NCI-H345 (cell line): ENCODE measurements at places on chromosomes 16 and 17.

GRCh38 chr17:2681650-2682049 lies 29.9 kb downstream of the CLUH start:
- DNase-seq, result no peak

GRCh38 chr16:56116577-56116964 lies 74.7 kb upstream of the GNAO1 start:
- DNase-seq, result no peak

DNA sequence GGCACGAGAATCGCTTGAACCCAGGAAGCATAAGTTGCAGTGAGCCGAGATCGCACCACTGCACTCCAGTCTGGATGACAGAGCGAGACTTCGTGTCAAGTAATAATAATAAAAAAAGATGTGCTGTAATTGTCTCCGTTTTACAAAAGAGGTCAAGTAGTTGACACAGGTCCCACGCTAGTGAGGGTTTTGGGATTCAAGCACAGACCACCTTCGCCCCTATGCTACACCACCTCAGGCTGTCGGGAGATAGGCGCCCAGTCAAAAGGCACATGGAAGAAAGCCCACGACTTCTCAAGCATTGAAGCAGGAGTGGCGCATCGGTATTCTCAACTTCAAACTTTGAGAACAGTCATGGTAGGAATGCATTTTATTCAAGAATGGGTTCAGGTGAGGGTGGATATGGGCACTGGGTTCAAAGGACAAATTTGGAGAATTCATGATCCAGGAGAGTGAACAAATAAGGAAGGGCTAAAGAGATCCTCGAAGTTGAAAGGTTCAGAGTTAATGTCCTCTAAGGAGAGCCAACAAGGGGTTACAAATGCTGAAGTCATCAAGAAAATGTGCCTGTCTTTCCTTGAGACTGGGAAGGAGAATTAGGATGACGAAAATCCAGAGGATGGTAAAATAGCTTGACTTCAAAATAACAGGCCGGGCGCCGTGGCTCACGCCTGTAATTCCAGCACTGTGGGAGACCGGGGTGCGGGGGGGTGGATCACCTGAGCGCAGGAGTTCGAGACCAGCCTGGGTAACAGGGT lies 1.4 kb upstream of the AMZ2 start:
- DNase-seq, result no peak

DNA sequence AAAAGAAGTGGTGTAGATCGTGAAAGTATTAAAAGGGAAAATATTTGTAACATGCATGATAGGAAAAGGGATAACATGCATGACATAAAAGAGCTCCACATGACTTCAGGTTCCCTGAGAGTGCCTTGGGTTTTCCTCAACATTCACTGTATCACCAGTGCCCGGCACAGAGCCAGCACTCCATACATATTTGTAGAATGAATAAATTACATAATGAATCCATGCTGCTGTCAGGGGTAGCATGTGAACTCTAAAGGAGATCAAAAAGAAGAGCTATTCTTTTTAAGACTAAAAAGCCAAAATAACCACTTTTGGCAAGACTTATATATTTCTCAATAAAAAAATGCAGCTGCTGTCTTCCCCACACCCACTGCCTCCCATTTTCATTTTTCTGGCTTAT lies 2.7 kb upstream of the ZNF594 start:
- DNase-seq, result no peak

DNA sequence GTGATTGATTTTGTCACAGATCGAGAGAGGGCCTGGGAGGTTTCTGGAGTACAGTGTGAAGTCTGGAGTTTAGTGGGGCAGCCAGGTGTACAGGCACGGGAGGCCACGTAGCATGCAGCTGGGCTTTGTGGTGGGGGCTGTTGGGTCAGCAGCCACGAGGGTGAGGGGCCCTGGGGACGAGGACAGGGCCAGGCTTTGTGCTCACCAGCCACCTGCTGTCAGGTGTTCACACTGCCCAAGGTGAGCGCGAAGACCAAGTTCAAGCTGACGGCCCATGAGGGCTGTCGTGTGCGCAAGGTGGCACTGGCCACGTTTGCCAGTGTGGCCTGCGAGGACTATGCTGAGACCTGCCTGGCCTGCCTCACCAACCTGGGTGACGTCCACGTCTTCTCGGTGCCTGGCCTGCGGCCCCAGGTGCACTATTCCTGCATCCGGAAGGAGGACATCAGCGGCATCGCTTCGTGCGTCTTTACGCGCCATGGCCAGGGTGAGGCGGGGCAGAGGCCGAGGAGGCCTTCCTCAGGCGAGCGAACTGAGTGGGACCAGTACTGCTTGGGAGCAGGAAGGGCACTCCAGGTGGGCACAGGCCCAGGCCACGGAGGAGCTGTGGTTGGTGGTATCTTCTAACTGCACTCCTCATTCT lies 15.9 kb downstream of the LLGL1 start:
- no peak for DNase-seq

GRCh38 chr17:43820759-43821158 lies 12.2 kb downstream of the MPP3 start:
- DNase-seq, result no peak

GRCh38 chr17:64196601-64197000 lies 66.5 kb downstream of the TEX2 start:
- DNase-seq, result no peak

DNA sequence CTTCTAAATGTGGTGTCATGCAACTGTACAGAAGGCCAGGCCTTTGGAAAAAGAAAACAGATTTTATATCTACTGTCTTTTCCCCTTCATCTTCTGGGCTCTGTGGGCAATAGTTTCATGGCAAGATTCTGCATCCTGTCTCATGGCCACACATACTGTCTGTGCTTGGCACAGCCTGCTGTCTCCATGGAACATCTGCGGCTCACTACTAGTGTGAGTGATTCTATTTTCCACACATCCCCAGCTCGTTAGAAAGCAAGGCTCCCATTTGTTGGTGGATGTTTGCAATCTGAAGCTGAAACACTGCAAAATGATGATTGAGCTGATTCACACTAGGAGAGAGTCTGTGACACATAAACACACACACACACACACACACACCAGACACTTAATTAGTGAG lies 32.4 kb downstream of the CACNG3 start:
- no peak for DNase-seq

DNA sequence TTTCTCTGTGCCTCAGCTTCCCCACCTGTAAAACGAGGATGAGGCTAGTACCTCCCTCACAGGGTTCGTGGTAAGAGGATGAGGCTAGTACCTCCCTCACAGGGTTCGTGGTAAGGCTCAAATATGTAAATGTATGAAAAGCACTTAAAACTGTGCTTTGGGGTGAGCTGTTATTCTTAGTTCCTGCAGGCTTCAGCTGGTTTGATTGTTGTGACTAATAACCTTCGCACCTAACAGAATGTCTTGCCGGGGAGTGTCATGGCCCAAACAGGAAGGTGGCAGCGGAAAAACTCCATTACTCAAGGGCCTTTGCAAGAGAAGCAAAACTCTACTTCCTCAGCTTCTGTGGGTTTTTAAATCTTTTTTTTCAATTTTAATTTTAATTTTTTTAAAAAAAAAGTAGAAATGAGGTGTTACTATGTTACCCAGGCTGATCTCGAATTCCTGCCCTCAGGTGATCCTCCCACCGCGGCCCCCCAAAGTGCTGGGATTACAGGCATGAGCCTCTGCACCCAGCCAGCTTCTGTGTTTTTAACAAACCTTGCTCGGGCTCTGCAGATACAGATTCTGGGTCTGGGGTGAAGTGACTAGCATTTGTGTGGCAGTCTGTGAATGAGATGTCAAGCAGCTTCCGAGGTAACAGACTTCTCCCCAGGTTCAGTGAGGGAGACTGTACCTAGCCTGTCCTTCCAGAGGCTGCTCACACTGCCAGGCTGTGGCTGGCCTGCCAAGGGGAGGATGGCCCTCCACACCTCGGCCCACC lies 103.0 kb downstream of the RAB11FIP4 start:
- DNase-seq, result no peak

DNA sequence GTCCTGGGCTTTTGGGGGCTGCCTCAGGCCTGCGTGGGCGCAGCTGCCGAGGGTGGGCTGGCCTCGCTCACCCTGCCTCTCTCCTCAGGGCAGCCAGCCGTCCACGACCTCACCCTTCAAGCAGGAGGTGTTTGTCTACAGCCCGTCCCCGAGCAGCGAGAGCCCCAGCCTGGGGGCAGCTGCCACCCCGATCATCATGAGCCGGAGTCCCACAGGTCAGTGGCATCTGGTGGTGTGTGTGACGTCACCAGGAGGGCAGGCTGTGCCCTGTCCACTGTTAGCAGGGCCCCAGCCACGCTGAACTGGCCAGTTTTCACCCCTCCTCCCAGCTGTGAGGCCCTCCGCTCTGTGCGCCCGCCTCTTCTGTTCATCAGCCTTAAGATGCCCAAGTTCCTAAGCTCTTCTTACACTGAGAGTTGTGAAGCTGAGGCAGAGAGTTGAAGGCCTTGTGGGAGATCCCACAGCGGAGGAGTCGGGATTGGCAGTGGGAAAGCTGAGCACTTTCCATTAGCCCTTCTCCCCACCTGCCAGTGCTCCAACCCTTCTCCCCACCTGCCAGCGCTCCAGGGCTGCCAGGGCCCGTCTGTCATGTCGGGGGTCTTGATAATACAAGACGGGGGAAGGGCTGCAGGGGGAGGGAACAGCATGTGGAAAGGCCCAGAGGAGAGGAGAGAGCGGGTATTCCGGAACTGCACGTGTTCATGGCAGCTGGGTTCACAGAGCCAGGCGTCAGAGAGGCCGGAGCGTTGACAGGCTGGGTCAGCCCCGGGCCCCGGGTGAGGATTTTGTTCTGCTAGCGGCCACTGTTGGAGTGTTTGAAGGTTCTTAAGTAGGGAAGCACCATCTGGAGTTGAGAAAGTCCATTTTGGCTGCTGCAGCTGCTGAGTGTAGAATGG lies 36.3 kb downstream of the OR1D5 start:
- no peak for DNase-seq

GRCh38 chr17:50168319-50168718 lies 2.5 kb downstream of the SGCA start:
- DNase-seq, result no peak

DNA sequence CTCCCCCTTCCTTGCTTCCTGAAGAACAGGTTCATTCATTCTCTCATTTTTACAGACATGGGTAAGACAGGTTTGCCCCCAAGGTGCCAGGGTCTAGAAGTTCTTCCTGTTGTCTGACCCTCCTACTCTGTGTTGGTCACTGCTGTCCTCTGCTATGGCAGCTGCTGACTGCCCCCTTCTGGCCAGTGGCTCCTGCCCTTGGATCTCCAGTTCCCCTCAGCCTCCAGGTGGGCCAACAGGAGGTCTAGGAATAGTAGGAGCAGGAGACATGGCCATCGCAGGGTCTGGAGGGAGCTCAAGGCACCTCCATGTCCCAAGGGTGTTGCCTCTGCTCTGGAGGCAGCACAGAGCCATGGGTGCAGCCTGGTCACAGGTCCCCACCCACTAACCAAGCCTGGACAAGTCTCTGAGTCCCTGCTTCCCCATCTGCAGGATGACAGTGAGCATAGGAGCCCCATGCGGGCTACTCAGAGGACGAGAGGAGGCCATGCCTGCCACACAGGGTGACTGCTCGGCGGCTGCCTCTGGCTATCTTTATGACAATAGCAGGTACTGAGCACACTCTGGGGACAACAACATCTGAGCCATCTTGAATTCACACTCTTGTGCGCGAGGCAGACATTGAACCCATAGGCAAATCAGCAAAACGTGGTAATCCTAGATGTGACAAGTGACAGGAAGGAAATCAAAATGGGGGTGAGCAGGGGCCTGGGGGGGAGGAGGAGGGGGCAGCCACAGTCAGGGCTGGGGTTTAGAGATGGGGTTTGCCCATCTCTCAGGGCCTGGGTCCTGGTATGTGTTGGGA lies 27.0 kb upstream of the NXPH3 start:
- DNase-seq, result no peak

- DNase-seq, result peak; percentile 94
Measured at GRCh38 chr17:80785477-80786178, 206.0 kb upstream of the CHMP6 start.

GRCh38 chr17:45977976-45978626 lies 20.9 kb upstream of the STH start:
- DNase-seq, result no peak

- DNase-seq, result no peak
Measured at GRCh38 chr17:77571155-77571981, 387.1 kb upstream of the TNRC6C start.

DNA sequence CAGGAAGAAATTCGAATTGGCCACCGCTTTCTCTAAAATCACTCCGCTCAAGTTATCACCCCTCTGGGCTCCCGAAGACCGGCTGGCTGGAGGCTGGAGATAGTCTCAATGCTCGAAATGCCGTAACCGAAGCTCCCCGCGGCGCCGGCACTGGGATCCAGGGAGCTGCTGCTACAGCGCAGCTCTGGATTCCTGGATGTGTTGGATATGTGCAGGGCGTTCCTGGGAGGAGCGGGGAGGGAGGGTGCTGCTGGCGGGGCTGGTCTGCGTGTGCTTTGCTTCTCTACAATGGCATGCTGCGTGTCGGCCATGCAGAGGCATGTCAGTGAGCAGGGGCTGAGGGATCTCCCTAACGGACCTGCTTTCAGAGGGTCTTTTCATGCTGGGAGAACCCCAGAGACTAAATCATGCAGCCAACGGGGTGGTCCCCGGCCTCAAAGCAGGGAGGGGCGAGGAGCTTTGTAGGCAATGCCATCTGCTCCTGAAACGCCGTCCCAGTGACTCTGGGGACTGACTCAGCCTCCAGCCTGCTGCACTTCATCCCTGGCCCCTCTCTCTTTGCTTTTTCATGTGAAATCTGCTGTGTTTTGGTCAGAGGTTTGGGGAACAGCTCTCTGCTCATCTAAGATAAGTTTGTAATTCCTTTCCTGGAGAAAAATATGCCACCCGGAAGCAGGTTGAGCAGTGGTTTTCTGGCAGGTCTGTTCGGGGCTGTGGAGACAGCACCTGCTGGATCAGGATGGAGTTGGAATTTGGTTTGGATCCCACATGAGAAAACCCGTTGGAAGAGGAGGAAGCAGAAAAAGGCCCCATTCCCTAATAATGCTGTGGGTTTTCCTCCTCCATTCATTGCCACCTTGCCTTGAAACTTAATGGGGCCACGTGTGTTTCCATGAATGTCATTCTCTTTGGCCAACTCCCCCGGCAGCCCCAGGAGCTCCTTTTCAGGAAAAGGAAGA lies 311.4 kb downstream of the SEC14L1 start:
- DNase-seq, result peak; percentile 11

GRCh38 chr16:2392025-2392424 lies 37.2 kb upstream of the CCNF start:
- no peak for DNase-seq
